ENCODE measurements at places on chromosomes 6 and 20.

DNA sequence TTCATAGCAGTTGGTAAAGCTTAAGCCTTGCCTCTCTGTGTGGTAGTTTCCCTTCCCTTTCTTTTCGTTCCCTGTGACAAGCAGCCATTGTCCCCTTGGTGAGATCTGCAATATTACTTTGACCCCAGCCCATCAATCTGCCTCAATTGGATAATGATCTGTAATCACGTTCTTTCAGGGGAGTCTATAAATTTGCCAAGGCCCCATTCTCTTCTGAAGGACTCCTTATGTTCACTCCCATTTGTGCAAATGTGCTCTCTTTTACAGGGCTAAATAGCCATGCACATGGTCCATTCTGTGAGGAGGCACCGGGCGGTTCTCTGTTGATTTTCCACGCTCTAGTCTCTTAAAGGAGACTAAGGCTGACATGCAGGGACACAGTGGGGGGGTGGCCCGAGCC is 660.4 kb upstream of the SLC35B3 start:
- DNase-seq: no peak

GRCh38 chr6:38322138-38322537 is 317.6 kb downstream of the BTBD9 start:
- no peak for DNase-seq

DNA sequence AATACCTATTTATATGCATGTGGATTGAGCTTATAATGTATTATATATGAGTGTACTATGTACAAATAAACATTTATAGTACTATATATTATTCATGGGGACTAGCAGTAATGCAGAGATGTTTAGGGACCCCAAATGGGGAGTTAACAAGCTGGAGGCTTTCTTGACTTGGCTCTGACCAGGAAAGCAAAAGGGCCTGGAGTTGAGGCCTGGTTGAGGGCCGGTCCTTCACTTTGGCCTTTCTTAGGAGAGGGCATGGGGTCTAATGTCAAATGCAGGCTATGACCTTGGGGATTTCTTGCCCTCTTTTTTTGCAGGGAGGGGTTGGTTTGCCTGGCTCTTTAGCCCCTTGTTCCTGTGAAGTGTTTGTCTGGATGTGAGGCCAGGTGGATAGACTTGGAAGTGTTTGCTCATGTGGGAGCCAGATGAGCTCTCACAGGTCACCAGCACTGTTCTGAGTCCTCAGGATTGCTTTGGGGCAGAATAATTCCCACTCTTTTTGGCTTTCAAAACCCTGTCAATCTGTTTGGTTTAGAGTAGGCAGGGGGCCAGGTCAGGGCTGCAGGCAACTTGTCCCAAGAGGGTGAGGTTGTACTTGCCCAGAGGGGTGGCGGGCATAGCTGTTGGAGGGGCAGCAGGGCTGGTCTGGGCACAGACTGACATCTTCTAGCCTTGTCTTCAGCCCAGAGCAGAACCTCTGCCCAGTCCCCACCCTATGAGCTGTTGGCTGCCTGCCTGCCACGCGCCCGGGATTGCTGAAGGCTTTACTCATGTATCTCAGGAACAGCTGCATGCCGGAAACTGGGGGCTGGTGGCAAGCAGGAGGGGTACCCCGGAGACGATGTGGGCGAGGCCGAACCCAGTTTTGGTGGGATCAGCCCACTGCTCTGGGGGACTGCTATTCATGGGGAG is 14.6 kb downstream of the TJAP1 start:
- peak; percentile 66 for DNase-seq

GRCh38 chr6:39543950-39544349 is 181.3 kb downstream of the KIF6 start:
- no peak for DNase-seq

DNA sequence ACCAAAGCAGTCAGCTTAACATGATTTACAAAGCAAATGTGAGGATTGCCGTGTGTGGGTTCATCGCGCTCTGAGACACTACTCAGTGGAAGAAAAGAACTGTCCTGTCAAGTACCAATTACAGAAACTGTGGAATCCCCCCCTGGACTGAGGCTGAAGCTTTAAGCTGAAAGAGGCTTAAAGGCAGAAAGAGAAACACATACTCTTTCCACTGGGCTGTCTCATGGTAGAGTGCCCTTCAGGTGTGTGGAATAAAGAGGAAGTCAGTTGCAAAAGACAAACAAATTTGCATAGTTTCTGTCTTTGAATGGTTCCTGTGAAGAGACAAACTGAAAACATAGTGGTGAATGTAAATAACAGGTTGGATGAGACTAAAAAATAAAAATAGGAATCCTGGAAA is 560.4 kb upstream of the SYNCRIP start:
- DNase-seq: no peak

GRCh38 chr20:49276161-49276960 is 1.5 kb downstream of the ZNFX1 start:
- peak; percentile 52 for DNase-seq

- no peak for DNase-seq
Observed at GRCh38 chr20:37524859-37525708, 2.6 kb downstream of the BLCAP start.

DNA sequence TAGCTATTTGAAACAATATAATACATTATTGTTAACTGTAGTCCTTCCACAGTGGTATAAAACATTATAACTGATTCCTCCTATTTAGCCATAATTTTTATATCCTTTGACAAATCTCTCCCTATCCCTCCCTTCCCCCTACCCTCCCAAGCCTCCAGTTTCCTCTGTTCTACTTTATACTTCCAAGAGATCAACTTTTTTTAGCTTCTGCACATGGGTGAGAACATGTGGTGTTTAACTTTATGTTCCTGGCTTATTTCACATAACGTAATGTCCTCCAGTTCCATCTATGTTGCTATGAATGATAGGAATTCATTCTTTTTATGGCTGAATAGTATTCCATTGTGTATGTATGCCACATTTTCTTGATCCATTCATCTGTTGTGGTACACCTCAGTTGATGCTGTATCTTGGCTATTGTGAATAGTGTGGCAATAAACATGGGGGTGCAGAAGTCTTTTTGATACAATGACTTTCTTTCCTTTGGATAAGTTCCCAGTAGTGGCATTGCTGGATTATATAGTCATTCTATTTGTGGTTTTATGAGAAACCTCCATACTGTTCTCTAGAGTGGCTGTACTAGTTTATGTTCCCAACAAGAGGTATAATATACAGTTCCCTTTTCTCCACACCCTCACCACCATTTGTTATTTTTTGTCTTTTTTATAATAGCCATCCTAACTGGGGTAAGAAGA is 205.0 kb downstream of the KCNQ5 start:
- no peak for DNase-seq

GRCh38 chr6:24227556-24227955 is 101.5 kb downstream of the NRSN1 start:
- DNase-seq: no peak

DNA sequence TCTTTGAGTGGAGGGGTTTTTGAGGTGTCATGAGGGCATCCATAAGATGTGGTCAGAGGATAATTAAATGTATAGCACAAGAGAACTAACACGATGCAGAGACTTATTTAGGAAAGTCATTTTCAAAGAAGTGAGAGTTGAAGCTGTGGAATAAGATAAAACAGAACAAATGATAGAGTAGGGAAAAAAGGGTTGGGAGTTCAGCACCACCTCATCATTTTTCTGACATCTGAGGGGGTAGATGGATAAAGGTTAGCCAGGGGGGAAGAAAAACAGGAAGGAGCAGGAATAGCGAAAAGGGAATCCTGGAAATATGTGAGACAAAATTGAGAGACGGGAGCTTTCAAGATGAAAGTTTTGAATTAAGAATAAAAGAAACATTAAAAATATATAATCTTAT is 434.2 kb downstream of the NKAIN2 start:
- DNase-seq: no peak

GRCh38 chr6:124028117-124028516 is 224.5 kb downstream of the NKAIN2 start:
- DNase-seq: peak; percentile 69

Measured in NCI-H2029 (cell line).